ENCODE measurements at places on chromosomes 5 and 9.
A peak's percentile ranks its signal among the peaks of the same experiment; 100 is the strongest.

DNA sequence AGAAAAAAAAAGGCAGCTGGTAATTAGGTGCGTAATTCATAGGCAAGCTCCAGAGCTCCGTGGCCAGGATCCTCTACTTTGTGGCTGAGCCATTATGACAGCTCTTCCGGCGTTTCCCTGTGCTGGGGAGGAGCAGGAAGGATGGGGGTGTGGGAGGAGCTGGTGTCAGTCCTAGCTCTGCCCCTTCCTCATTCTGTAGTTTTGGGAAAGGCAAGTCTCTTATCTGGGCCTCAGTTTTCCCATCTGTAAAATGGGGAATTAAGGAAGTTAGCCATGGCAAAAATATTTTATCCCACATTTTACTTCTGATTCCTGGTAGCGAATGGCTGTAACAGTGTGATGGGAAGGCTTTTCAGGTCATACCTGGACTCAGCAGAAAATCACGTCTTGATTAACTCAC, 81.1 kb downstream of the SEC61B start:
- DNase-seq: no peak

DNA sequence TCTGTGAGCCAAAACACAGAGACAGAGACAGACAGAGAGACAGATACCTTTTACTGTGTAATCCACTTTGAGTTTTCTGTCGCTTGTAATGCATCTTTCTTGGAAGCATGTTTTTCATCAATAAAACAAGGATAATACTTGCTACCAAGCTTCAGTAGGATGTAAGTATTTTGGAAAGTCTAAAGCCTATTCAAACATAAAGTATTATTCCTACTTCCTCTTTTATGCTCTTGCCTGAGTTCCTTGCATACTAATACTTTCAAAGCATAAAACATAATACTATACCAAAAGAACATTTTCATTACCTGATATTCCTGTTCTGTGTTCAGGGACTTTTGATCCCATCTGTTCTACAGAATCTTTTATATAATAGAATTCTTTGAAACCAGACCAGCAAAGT, 64.5 kb upstream of the SLC30A5 start:
- no peak for DNase-seq

- DNase-seq: no peak
These were observed 95.1 kb downstream of the SH3TC2 start for GRCh38 chr5:148967783-148968182.

DNA sequence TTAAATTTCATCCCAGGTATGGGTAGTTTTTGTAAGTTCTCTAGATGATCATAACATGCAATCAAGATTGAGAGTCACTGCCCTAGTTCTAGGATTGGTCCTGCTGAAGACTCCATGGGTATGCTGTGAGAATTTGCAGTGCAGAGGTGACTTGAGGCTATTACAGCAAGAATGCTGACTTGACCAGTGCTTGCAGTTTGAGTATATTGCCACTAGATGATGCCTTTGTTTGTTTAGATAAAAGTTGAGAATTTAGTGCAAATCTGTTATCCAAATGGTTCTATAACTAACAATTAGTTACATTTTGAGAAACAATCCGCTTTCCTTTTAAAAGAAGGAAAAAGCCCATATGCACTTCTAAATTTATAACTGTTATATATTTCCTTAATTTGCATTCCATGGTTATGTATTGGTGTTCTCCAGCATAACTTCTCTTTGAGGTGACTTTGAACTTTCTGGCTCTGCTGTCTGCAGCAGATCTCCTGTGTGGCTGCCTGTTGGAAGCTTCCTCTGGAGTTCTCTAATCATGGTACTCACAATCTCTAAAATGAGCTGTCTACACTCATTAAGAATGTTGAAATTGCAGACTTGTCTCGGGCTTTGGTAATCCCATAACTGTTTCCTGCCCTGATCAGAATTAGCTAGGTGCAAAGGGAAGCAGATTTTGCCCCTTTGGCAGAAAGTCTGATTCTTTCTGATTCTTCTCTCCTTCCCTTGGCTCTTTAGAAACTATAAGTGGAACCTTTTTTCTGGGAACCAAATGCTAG, 24.9 kb downstream of the MELK start:
- DNase-seq: peak; percentile 47

DNA sequence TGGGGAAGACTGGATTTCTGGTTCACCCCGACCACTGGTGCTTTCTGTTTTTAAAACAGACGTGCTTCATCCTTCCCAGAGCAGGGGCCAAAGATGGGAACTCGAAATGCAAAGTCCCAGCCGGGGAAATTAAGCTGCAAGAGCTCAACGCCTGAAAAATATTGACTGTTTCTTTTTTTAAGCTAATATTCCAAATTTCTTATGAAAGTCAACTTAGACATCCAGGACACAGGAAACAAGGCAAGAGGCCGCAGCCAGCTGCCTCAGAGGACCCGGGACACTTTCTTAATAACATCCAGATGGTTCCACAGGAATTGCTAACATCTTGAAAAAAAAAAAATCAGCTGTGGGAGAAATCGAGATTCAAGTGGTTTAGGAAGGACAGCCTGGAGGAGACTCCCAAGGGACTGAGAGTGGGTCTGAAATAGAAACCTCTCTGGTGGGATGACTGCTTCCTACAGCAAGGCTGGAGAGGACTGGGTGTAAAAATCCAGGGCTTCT, 144.9 kb downstream of the FGF1 start:
- DNase-seq: no peak

- DNase-seq: no peak
These were observed 54.4 kb downstream of the KCNN2 start for GRCh38 chr5:114416254-114416653.

DNA sequence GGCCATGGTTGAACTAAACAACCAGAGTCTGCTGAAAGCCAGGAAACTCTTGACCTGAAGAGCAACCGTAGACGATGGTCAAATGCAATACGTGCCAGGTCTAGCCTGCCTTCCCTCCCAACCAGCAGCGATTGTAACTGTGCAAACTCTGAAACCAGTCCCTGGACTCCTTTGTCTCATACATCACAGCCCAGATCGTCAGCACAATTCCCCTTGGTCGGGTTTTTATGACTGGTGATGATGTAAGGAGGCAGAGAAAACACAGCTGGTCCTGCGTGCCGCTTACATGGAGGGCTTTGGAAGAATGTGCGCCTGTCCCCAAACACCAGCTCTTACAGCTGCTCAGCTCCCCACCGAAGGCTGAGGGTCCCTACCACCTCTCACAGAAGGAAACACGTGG, 24.6 kb downstream of the SMIM23 start:
- DNase-seq: peak; percentile 45

GRCh38 chr9:130535818-130536521, 43.4 kb upstream of the FUBP3 start:
- peak; percentile 76 for DNase-seq

GRCh38 chr9:5575000-5575399, 53.9 kb upstream of the RIC1 start:
- DNase-seq: peak; percentile 14

GRCh38 chr5:41812156-41812555, 58.1 kb downstream of the OXCT1 start:
- DNase-seq: no peak

DNA sequence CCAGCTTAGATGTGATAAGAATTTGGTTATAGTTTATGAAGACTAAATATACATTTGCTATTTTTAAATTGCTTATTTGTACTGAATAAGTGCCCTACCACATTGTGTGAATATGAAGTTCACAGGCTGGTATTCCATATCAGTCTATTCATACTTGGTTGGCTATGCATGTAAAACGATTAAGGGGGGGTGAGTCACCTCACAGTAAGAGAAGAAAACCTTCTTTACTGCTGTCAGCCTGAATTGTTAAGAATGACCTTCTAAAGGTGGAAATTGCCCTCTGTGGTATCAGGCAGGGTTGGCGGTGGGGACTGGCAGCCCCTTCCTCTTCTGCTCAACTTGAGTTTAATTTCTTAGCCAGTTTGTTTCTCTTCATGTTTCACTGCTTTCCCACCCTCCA, 127.0 kb upstream of the RPS23 start:
- DNase-seq: peak; percentile 52

GRCh38 chr5:97529354-97529985, 346.4 kb upstream of the RIOK2 start:
- no peak for DNase-seq

DNA sequence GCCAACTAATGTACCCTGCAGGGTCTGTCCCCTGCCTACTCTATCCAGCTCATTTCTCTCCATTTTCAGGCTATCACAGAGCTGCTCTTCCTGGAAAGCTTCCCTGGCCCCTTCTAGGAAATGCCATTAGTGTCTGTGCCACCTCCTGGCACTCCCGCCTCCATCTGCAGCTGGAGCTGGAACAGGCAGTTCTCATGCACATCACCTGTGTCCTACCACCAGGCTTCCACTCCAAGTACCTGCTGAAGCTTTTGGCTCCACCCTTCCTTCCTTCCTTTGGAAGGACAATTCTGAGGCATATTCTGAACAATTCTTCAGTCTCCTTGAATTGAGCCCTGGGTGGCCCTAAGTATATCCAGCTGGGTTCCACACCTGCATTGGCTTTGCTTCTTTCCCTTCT, 156.2 kb upstream of the ZNF618 start:
- no peak for DNase-seq

Measured in DMS53 (cell line).